Midbrain (tissue), 1 donor: ENCODE measurements at places on chromosomes 4 and X.

- no peak for DNase-seq
These were observed 175.0 kb upstream of the BCOR start for GRCh38 chrX:40272776-40273175.

GRCh38 chr4:26670903-26671537 is 87.1 kb downstream of the TBC1D19 start:
- DNase-seq, result no peak

DNA sequence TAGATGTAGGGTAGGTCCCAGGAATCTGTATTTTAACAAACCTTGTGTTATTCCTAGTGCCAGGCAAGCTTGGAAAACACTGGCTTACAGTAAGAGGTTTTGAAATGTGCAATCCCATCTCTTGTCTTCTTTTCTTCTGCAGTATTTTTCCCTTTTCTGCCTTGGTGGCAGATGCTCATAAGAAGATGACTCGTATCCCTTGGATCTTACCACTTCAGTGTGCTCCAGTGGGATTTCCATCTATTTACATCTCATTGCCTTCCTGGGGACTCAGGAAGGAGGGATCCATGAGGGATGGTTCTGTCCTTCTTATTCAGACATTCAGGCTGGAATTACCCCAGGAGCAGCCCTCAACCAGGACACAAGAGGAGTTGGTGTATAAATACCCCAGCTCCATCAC is 136.6 kb downstream of the NHS start:
- no peak for DNase-seq

- peak; percentile 37 for DNase-seq
These were observed at the start of gene NUDT11 for GRCh38 chrX:51496501-51497291. TSS of gene NUDT11 (minus strand) at chrX:51496592. CDS start at chrX:51496444, 148 bp downstream.

GRCh38 chr4:163090997-163091684 is 75.5 kb downstream of the NAF1 start:
- no peak for DNase-seq

DNA sequence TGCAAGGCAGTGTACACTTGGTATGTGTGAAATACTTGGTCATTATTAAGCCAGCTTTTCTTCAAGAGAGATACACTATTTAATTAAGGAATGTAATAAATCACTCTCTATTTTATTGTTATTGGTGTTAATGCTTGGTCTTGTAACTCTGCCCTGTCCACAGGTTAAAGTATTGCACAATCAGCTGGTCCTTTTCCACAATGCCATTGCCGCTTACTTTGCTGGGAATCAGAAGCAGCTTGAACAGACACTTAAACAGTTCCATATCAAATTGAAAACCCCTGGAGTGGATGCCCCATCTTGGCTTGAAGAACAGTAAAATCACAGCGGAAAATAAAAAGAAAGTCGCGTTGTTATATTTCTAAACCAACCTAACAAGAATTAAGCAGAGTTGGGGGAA is 26.2 kb upstream of the FHDC1 start:
- no peak for DNase-seq

DNA sequence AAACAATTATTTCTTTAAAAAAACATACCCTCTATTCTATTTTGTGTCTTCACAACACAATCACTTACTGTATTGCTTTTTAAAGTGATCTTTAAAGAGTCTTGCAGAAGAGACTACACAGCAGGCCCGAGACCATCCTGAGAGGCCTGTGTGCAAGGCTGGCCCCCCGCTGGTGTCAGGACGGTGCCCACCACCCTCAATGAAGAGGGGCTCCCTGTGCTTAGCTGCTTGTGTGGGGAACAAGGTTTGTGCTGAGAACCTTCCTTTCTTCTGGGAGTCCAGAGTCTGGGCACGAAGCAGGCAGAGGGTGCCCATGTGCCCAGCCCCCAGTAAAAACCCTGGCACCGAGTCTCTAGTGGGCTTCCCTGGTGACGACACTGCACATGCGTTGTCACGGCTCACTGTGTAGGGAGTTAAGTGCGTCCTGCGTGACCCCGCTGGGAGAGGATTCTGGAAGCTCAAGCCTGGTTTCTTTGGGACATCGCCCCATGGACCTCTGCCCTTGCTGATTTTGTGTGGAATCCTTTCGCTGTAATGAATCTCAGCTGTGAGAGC is 22.0 kb downstream of the RGS12 start:
- no peak for DNase-seq

GRCh38 chrX:122272011-122272410 is 912.1 kb upstream of the GRIA3 start:
- DNase-seq, result no peak

DNA sequence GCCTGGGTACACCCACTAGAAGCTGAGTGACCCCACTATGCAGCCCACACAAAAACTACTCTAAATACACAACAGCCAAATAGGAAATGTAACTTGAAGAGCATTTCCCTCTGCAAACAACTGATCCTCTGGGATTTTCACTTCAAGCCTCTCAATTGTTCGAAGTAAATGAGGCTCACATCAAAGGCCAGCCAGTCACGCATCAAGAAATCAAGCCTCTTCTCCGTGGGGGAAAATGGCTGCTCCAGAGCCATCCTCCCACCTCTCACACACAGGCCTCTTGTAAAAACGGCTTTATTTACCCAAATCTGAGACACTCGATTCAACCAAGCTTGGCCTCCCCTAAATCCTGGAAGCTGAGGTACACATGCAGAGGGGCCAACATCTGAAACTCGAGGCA is 14.3 kb downstream of the PCDH19 start:
- no peak for DNase-seq

- DNase-seq, result no peak
These were observed 30.2 kb upstream of the LGI2 start for GRCh38 chr4:25060963-25061340.

DNA sequence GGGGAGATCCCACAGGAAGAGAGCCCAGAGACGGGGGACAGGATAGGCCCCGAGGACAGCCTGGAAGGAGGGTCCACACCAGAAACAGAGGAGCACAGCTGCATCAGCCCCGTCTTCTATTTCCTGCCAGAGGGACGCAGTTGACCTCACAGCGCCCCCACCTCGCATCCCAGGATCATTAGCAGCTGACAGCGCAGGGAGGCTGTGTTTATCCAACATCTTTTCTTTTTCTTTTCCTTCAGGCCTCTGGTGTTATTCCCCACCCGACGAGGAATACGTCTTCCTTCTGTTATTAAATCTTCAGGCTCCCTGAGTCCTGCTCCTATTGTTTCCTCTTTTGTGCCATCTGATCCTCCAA is 75.4 kb downstream of the DCHS2 start:
- no peak for DNase-seq

- no peak for DNase-seq
These were observed 14.6 kb upstream of the SLC25A4 start for GRCh38 chr4:185128272-185129119.

GRCh38 chrX:139554991-139555675 is 24.6 kb downstream of the F9 start:
- no peak for DNase-seq

DNA sequence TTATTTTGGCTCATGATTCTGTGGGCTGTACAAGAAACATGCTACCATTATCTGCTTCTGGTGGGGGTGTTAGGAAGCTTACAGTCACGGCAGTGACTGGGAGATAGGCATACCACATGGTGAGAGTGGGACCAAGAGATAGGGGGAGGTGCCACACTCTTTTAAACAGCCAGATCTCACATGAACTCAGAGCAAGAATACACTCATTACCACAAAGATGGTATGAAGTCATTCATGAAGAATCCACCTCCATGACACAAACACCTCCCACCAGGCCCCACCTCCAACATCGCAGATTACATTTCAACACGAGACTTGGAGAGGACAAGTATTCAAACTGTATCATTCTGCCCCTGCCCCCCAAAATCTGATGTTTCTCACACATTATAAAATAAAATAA is 2396.7 kb downstream of the PCDH7 start:
- DNase-seq, result no peak

DNA sequence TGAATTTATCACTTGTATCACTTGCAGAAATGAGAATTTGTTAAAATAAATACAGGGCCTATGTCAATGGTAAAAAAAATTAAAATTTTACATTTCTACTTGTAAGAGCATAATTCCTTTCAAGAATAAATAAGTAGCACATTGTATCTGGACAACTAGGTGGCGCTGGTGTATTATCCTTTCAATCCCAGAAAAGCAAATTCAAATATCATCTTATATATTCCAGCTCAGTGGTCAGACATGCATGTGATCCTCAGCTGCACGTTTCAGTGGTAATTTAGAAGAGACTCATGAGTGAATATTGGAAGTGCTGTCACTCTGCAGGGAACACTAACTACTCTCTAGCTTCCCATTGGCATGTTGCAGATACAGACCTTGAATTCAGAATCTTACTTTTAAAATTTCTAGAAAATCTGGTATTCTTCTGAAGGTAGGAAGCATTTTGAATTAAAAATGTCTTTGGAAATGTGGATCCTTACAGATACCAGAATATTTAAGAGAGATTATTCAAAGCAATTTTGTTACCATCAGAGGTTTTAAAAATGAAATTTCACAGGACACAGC is 1414.7 kb upstream of the TENM3 start:
- peak; percentile 73 for DNase-seq

DNA sequence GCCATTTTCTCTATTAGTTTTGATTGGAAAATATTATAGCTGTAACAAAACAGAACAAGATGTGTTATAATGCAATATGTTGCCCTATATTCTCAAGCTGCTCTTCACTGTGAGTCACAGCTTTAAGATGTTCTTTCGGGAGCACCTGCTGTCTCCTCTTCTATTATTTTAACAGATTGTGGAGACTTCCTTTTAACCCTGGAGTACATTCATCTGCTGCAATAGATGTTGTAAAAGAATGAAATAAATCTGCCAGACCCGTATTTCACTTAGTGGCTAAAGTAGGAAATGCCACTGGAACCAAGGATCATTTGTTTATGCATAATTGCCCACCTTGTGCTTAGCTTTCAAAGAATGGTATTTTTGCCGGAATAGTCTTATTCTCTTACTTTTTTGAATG is 11.1 kb downstream of the LSM6 start:
- DNase-seq, result no peak

DNA sequence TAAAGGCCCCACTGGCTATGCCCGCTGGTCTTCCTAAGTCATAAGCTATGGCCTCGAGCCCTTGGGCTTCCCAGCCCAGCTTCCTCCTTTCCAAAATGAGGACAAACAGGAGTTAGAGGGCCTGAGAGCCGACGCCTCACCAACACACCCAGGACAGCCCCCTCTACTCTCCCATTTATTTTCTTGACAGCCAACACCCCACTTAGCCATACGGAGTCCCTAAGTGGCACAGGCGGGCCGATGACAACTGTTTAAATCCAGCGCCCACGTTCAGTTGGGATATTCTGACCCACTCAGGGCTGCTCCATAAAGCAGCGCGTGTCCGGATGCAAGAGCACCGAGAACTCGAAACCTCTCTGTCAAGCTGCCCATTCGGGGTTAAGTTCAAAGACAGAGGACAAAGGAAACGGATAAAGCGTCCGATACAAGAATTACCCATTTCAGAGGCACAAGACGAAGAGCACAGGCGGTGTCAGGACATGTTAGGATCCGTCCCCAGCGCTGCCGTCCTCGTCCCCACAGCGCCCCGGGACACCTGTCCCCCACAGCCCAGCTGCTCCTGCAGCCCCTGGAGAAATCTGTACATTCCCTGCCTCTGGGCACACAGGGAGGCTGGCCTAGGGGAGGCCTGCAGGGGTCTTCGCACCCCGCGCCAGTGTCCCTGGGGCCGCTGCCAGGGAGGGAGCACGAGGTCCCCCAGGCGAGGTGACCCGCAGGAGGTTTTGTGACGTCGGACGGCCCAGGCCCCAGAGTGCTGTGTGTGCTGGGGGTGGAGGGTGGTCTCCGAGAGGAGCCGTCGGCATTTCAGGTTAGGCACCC is 1.2 kb downstream of the PRKX start:
- DNase-seq, result no peak

DNA sequence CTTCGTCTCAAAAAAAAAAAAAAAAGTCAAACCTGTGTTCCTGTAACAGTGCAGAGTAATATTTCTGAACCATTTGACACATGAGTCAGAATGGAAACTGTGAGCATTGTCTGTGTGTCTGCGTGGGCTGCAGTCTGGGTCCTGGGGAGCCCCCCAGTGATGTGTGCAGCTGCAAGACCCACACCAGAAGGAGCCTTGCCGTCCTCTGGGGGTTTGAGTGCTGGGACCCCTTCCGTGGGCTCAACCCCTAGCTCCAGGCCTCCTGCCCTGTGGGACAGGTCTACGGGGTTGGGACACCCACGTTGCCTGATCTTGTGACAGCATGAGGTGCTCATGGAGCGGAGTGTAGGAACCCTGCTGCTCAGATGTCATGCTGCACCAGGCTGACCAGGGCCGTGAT is 43.7 kb downstream of the DDX3X start:
- DNase-seq, result no peak

- DNase-seq, result peak; percentile 65
These were observed 63.8 kb upstream of the MTM1 start for GRCh38 chrX:150504397-150505182.
